ENCODE measurements at places on chromosomes 6 and 20.

DNA sequence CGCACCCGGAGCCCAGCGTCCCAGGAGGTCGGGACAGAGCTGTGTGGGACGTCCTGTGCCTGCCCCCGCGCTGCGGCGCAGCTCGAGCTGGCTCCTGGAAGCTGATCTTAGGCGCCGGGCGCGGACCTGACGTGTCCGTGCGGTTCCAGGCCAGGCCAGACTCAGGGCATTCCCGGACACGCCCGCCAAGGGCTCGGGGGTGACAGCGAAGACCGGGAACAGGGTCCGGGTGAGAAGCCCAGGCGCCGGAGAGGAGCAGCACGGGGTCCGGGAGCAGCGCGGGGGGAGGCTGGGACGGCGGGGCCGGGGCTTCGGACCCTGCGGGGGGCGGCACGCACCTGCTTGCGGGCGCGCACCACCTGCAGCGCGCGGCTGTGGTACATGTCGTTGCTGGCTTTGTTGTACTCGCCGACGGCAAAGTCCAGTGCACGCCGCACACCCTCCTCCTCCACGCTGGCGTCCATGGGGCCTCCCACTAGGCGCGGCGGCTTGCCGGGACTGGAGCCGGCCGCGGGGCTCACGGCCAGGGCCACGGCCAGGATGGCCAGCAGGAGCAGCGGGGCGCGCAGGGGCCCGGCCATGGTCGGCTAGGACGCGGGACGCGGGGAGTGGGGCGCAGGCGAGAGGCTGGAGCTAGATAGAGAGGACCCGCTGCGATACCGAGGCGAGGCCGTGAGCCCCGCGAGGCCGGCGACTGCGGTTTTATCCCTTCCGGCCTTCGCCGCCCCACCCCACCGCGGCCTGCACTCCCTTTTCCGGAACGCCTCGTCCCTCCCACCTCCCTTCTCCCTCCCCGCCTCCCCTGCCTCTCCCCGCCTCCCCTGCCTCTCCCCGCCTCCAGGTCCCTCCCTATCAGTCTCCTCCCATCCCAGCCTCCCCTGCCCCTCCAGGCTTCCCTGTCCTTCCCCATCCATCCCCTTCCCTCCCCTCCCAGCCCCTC, at the start of gene CST3:
TSS of gene CST3 (minus strand) at position 674 of the 940 bp plus-strand sequence. CDS start at position 581, 93 bp downstream.
- DNase-seq: no peak

DNA sequence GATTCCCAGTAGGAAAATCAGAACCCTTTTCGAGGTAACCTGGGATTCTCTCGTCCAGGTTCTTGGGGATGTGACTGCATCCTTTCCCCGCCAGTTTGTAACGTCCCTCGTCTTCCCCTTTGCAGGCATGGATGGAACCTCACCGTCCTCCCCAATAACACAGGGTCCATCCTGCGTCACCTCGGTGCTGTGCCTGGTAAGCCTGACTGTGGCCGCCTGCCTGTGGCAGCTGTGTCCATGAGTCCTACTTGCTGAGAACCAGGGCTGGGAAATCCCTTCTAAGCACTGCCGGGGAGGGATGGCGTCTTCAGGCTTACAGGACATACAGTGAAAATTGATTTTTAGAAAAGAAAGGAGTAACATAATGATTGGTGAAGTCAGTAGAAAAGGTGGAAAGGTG, 155.6 kb downstream of the DTNBP1 start:
- no peak for DNase-seq

GRCh38 chr20:4951299-4951698, 50.0 kb downstream of the SLC23A2 start:
- no peak for DNase-seq

- no peak for DNase-seq
Measured at GRCh38 chr6:36127462-36128016, 2.8 kb upstream of the MAPK13 start.

DNA sequence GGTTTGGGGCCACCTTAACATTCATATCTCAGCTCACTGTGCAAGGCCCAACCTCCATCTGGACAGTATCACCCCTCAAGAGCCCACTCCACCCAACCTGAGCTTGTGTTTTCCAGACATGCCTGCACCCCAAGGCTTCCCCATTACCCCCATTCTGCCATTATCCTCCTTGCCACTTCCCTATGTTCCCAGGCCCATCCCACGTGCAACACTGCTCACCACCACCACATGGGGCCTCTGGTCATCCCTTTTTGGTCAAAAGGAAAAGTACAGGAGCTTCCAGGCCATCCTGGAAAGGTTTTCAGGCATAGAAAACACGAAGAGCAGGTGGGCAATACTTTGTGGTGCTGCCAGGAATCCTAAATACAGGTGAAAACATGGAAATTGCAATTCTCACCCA, 140.3 kb downstream of the SYNDIG1 start:
- no peak for DNase-seq

- DNase-seq: no peak
Measured at GRCh38 chr6:37042150-37042549, 36.7 kb downstream of the FGD2 start.
